ENCODE measurements at places on chromosomes 2 and 18.

- no peak for DNase-seq
These were observed 170.4 kb upstream of the BCL2L11 start for GRCh38 chr2:110950281-110950680.

- DNase-seq, result no peak
These were observed 12.6 kb downstream of the C18orf63 start for GRCh38 chr18:74328206-74328605.

- DNase-seq, result no peak
These were observed 136.9 kb downstream of the PRKCE start for GRCh38 chr2:45788401-45788800.

- DNase-seq, result no peak
These were observed 361.1 kb upstream of the ZNF521 start for GRCh38 chr18:25713103-25713502.

DNA sequence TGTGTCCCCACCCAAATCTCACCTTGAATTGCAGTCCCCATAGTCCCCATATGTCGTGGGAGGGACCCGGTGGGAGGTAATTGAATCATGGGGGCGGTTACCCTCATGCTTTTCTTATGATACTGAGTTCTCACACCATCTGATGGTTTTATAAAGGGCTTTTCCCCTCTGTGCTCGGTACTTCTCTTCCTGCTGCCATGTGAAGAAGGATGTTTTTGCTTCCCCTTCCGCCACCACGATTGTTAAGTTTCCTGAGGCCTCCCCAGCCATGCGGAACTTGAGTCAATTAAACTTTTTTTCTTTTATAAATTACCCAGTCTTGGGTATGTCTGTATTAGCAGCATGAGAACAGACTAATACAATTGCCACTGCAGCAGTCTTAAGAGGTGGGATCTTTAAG, 134.9 kb downstream of the LTBP1 start:
- no peak for DNase-seq

DNA sequence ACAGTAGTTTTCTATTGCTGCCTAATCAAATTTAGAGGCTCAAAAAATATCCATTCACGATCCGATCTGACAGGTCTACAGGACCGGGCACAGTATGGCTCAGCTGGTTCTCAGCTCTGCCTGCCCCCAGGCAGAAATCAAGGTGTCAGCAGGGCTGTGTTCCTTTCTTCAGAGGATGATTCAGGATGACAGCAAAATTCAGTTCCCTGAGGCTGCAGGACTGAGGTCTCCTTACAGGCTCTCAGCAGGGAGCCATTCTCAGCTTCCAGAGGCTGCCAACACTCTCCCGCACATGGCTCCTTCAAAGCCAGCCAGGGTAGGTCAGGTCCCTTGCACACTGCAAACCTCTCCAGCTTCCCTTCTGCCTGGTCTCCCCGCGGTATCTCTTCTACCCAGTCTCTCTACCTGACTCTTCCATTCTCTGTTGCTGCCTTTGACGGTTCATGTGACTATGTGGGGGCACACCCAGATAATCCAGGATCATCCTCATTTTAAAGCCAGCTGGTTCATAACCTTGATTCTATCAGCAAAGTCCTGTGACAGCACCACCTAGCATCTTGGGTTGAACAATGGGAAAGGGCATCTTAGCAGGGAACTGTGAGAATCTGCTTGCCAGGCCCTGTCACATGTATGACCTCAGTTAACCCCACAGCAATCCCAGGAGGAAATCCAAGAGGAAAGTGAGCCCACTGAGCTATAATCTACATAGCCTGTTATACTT, 50.4 kb downstream of the UXS1 start:
- no peak for DNase-seq
